ENCODE measurements at places on chromosomes 12 and 14.

- DNase-seq = no peak
Observed at GRCh38 chr12:24668563-24668962, 280.3 kb downstream of the BCAT1 start.

- peak; percentile 20 for DNase-seq
Observed at GRCh38 chr14:55129086-55129427, at the start of gene LGALS3. Gene LGALS3, plus strand, starts transcription at chr14:55129252. Its CDS starts 8,122 bp downstream, at chr14:55137374.

DNA sequence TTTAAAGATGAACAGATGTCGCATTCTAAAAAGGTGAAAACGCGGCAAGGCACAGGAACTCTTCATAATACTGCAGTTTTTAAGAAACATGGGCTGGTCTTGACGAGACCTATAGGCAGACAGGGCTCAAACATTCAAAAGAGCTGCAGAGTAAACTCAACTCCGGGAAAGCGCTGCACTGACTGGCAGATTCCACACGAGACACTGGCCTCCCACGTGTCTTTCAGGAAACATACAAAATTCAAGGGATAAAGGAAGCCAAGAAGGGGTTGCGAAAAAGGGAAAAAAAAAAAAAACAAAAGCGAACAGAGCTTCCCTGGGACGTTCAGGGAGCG lies 614 bp upstream of the ARF6 start:
- peak; percentile 78 for DNase-seq

DNA sequence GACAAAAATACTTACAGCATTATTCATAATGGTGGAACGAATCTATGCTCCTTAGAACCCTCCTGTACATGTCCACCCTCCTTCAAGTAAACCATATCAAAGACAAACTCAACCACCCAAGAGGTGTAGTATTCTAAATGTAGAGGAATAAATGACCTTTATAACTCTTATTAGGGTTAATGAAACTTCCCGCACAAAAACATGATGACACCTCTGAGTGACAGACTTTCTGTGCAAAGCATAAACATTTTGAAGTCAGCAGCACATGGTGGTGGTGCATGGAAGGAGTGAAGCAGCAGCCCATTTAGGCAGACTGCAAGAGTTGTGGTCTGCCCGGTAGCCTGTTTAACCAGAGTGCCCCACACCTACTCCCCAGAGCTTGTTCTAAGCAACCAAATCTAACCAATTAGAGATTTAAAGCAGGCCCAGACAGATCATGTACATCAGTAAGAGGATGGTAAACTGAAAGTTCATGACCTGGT lies 615 bp upstream of the ASB8 start:
- DNase-seq = peak; percentile 10

GRCh38 chr12:117527479-117527855 lies 166.0 kb upstream of the NOS1 start:
- no peak for DNase-seq

DNA sequence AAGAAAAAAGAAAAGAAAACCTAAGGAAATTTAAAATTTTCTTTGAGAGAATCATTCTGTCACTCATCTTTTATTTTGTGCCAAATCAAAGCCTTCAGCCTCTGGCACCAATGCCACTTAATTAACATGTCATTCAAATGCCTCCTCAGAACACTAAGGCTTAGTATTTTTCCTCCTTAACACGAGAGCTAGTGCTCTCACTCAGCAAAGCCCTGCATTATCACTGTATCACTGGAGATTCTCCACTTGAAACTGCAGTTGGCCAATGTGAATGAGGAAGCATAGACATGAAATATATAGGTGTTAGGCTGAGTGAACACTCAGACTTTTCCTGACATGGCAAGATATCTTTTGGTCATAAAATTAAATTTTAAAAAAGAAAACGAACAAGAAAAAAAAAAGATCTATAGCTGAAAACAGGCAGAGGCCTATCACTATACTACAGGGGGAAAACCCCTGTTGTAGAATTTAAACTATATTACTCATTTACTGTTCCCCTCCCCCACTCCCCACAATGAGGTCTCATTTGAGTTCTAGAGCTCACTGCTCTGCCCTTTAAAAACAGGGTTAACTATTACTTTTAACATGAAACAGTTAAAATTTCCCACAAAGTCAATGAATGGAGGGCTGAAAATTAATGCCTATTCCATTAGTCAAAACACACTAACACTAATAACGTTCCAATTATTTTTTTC lies 5.1 kb downstream of the MBIP start:
- no peak for DNase-seq
